ENCODE measurements at places on chromosomes 16 and 17.

DNA sequence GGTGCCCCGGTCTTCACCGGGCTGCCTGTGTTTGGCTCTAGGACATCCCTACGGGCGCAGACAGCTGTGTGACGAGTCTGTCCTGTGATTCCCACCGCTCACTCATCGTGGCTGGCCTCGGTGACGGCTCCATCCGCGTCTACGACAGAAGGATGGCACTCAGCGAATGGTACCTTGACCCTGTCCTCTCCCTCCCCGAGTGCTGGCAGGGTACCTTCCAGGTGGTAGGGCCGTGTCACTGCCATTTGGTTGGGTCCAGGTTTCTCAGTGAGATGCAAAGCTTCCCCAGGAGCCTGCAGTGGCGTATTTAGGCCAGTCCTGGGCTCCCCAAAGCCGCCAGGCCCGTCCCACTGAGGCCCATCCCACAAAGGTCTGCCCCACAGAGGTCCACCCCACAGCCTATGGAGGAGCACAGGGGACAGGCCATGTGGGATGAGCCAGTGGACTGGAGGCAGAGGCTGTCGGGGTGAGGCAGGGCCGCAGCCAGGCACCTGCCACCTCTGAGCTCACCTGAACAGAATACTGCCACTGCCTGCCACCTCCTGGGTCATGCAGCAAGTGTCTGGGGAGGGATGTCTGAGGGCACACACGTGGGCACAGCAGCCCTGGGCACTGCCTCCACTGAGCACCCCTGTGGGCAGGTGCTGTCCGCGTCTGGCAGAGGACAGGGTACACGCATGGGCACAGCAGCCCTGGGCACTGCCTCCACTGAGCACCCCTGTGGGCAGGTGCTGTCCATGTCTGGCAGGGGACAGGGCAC lies 31.4 kb upstream of the CHMP6 start:
- DNase-seq, result no peak

GRCh38 chr17:50908860-50909764 lies 43.0 kb upstream of the TOB1 start:
- DNase-seq, result no peak

DNA sequence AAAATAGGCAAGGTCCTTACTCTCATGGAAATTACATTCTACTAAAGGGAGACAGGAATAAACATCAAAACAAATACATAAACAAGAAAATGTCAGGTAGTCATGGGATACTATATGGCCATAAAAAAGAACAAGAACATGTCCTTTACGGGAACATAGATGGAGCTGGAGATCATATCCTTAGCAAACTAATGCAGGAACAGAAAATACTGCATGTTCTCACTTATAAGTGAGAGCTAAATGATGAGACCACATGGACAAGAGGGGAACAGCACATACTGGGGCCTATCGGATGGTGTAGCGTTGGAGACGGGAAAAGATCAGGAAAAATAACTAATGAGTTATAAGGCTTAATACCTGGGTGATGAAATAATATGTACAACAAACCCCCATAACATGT lies 69.1 kb downstream of the BRIP1 start:
- DNase-seq, result no peak

DNA sequence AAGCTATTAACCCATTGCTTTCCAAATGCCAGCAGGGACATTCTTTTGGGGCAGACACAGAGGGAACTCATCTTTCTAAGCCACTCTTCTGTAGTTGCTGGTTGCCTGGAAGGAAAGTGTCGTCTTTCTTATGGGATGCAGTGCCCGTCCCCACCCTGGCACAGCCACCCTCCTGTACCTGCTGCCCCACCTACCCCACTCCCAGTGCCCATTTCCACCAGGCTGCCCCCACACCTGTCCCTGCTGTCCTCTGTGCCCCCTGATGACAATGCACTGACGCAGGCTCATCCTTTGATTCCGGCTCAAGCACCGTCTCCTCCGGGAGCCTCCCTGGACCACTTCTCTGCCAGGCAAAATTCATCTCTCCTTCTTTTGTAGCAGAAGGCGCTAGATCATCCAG lies 190.4 kb upstream of the CDH5 start:
- no peak for DNase-seq

- DNase-seq, result peak; percentile 98
These were observed 16.2 kb upstream of the NAGLU start for GRCh38 chr17:42519546-42520491.

All from MG63 (cell line).